ENCODE measurements at places on chromosomes 1 and 21. TPM values are rescaled to one million over a fixed set of nuclear protein-coding genes. Genes with fewer than 3 reads are reported as not detected.

Gene VCAM1
- not detected for total RNA-seq

Gene FAM177B
- total RNA-seq = 0.70 TPM

Gene EPHB2
- 31.5 TPM for total RNA-seq

Gene ZMYND12
- total RNA-seq = 0.36 TPM

Gene TEKT2
- total RNA-seq = not detected

GRCh38 chr1:236742421-236743160 is 52.5 kb upstream of the MTR start:
- no peak for DNase-seq

DNA sequence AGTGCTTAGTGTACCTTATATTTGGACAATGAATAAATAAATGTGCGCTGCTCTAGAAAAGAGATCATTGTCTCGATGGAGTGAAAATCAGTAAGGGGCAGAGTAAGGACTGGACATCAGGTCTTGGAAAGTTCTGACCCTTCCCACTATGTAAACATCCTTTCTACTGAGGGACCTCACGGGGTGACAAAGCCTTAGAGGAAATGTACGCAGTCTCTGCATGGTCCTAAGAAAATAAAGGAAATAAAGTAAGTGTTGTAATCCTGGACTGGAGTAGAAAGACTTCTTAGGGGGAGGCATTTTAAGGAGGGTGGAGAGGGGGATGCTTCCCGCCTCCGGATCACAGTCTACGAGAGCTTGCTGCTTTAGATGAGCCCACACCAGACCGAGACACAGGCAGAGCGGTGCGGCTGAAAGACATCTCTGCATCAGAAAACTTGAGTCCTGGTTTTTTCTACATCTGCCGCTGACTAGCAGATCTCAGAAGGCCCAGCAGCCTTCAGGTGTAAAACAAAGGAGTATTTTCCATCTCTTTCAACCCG is 22.3 kb upstream of the GPR137B start:
- DNase-seq = no peak

DNA sequence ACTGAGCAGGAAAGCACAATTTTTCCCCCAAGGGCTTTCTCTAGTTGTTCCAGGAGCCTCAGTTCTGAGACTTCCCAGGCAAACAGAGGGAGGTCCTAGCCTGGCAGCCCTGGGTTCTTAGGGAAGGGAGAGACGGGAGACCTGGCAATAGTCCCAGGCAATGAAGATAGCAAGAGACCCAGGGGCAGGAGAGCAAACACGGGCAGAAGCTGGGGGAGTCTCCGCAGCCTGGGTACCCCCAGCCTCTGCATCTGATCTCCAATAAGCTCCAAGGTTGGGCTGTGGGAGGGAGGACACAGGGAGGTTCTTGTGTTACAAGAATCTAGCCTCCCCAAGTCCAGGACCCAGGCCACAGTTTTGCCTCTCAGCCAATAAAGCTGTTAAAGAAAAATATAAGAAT is 2.4 kb downstream of the BLACAT1 start:
- DNase-seq = no peak

- no peak for DNase-seq
Observed at GRCh38 chr1:223756806-223757700, 44.7 kb downstream of the CAPN2 start.

- no peak for DNase-seq
Observed at GRCh38 chr1:41108696-41109275, 87.3 kb upstream of the SLFNL1 start.

- no peak for DNase-seq
Observed at GRCh38 chr1:46705408-46705807, 13.5 kb downstream of the EFCAB14 start.

DNA sequence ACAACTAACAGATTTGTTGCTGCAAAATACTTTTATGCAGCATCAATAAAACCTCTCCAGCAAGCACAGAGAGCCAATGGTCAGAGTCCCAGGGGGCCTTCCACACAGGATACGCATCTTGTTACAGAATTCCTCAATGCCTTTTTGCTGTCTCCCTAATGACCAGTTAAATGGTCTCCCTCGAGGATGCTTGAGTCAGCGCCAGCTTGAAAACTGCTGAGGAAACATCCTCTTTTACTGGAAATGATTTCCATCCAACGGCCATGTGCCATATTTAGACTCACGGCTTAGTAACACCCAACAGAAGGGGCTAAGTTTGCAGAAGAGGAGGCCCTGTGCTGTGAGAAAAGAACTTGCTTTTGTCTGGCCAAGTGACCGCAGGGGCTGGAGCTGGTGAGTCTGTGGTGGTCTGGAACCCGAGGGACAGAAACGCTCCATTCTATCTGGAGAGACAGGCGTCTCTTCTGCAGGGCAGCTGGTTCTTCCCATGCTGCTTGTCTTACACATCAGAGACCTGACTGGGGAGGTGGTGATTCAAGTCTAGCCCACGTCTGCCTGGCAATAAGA is 496.4 kb downstream of the SETD4 start:
- DNase-seq = no peak

- DNase-seq = no peak
Observed at GRCh38 chr1:153527023-153527682, 8.6 kb downstream of the S100A6 start.

GRCh38 chr1:97365026-97365425 is 555.8 kb downstream of the DPYD start:
- no peak for DNase-seq

DNA sequence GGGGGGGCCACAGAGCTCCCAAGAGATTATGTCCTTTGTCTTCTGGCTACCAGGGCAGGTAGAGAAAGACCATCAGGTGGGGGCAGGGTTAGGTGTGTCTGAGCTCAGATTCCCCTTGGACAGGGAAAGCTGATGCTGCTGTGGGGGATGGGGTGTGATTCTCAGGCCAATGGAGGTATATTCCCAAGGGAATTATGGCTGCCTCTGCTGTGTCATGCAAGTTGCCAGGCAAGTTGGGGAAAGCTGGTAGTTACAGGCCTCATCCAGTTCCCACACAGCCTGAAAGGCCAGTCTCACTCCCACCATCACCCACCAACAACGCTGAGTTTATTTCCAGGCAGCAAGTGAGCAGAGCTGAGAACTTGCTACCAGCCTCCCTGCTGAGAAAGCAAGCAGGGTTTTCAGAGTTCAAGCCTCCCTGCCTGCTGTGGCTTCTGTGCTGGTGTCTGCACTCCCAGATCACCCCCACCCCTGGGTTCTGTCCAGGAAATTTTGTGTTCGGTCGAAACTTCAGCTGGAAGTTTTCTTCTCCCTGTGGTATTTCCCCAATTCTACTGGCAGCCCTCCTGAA is 21.3 kb downstream of the IFI16 start:
- DNase-seq = no peak

GRCh38 chr1:151774256-151774922 is 11.1 kb upstream of the MRPL9 start:
- no peak for DNase-seq

DNA sequence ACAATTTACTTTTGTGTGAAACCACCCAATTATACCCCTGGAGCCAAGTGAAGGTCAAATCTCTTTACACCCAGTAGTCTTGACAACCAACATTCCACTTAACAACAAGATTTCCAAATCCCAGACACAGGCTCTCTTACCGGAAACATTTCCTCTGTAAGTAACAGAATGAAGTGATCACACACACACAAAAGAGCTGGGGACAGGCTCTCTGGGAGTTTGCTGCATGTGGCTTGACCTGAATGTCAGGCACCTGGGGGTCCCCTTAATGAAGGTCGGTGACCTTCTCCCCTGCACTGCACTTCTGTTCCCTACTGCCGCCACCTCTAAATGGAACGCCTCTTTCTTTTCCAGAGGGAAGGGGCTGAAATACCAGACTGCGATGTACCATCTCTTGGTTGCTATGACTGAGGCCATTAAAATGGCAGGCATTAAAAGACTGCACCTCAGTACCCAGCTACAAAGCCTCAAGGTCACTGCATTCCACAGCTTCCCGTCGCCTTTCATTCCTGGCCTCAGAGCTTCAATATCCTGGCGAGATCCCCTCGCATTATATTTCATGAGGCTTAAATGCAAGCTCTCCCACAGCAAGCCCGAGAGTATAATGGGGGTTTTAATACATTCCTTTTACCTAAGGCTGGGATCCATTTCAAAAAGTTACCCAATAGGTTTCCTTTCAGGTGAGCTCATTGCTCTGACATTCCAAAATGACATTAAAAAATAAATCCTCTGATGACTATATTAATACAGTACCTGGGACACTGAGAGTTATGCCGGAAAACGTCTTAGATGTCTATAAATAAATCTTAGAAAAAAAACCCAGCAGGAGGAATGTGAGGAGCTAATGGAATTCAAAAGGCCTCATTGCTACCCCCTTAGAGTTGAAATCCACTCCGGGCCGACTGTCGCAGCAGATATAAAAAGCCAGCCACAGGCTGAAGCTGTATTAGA is 90.9 kb upstream of the DIRAS3 start:
- no peak for DNase-seq

DNA sequence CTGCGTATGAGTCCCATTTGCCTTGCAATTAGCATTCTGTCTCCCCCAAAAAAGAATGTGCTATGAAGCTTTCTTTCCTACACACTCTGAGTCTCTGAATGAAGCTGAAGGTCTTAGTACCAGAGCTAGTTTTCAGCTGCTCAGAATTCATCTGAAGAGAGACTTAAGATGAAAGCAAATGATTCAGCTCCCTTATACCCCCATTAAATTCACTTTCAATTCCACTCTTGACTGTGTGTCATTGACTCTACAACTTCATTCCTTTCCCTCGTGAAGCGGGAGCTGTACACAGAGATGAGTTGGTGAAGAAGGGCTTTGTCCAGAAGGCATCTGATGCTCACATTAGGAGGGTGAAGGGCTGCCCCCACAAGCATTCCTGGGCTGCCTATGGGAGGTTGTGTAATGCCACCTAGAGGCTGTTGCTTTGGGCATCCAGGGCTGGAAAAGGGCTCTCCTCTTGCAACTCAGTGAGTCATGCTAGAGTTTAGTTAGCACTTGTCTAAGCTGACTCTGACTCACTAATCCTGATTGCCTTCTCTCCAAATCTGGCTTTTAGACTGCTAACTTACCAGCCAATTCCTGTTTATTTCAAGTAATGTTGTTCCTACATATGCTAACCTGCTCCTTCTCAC is 1.8 kb downstream of the SPRR1B start:
- DNase-seq = peak; percentile 37

DNA sequence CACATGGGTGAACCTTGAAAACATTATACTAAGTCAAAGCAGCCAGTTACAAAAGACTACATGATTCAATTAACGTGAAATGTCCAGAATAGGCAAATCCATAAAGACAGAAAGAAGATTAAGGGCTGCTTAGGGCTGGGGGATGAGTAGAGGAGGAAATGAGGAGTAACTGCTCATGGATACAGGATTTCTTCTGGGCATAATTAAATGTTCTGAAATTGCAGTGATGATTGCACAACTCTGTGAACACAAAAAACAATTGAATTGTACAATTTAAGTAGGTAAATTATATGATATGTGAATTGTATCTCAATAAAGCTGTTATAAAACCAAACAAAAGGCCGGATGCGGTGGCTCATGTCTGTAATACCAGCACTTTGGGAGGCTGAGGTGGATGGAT is 52.2 kb downstream of the RERE start:
- no peak for DNase-seq

GRCh38 chr1:68516066-68516465 is 19.2 kb upstream of the DEPDC1 start:
- DNase-seq = no peak

DNA sequence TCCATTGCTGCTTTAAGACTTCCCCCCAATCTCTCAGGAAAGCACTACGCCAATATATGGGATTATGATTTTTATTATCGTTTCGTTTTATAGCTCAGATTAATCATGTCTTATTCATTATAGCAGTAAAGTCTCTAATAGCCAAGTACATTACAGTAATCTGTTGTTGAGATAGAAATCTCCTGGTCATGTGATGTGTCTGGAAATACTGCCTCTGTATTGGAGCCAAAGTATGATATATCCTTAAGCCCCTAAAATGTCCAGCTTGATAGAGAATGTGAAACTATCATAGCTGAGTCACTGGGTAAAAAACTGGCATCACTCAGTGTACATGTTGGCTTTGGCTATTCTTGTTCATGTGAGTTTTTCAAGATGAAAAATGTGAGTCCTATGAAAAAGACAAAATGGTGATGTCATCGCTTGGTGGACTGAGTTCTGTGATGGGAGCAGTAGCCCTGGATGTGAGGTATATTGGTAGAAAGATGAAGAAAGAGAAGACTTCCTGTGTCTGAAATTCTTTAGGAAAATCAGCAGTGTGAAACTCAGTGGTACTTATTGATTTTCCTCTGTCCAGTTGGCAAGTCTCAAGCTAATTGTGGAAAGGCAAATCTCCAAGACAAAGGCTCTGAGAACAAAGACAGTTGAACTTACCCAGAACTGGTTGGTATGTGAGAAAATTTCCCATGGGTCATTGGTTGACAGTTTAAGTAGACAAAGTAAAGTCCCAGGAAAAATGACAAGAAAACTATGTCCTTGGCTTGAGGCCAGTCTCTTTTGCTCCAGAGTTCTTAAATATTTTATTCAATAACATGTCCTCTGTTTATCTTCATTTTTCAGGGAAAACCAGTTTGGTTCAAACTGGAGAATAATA is 76.2 kb downstream of the BRINP2 start:
- DNase-seq = no peak

DNA sequence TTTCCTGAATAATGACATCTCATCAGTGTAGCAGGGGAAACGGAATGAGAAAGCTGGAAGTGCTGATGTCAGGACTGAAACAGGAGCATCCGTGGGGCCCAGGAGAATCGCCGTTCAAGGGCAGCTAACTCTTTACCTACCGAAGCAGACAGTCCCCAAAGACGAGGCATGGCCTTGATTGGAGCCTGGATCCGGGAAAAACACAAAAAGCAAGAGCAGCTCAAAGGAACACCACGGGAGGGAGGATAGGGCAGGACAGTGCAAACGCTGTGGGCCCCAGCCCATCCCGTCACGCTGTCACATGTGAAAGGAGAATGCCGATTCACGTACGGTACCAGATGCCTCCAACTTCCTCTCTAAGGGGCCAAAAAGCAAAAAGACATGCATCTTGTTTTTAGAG is 34.9 kb downstream of the WNT9A start:
- DNase-seq = no peak

DNA sequence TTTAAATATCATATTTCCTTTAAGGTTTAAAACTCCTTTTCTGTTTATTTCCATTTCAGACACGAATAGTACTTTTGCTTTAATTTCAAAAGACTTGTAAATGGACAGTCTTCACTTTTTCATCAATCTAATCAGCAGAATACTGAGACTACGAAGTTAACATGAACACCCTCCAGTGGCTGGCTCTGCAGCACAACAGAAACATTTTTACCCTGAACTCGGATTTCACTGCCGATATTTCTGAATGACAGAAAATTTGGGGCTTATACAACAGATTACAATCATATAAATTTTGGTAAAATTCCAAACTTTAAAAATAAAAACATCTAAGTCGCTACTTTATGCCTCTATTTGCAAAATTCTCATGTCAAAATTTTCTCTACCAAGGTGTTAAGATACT is 86.2 kb downstream of the AKT3 start:
- no peak for DNase-seq

GRCh38 chr1:88890791-88891317 is 513 bp downstream of the GTF2B start:
- DNase-seq = peak; percentile 3

All from Caco-2 (cell line).